H1 (cell line): ENCODE measurements at places on chromosomes 1 and 21.

GRCh38 chr1:110903853-110904500 is 31.0 kb downstream of the CD53 start:
- H3K4me3 ChIP-seq = no peak overlapping the region
- no peaks in the 10 kb centered on the region for H3K4me1 ChIP-seq
- H3K27me3 ChIP-seq = no peaks in the 10 kb centered on the region
- H3K36me3 ChIP-seq = no peaks in the 10 kb centered on the region

- no peak overlapping the region for H3K27ac ChIP-seq
- peak overlapping the region; percentile 2; the same call in 1 of the 2 replicates for H3K4me3 ChIP-seq
- H3K36me3 ChIP-seq = no peaks in the 10 kb centered on the region
- no peak for DNase-seq
- no peaks in the 10 kb centered on the region for H3K27me3 ChIP-seq
Measured at GRCh38 chr1:3352299-3352951, 102.0 kb upstream of the ARHGEF16 start.

DNA sequence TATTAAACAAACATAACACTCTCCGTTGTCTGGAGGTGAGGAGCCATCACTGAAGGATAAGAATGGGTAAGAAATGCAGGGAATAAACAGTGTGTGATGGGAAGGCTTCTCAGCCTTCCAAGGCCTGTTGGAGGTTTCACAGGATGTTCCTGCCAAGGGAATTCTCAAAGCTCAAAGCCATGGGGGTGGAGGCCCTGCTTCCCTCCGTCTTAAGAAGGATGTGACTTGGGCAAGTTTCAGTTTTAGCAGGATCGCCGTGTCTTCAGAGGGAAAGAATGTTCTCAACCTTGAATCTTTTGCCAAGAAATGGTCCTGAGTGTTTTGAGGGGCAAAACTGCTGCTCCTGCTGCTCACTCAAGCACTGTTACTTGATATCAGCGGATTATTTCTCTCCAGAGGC is 41.7 kb upstream of the IL20 start:
- peaks cover 7% of the 10 kb centered on the region for H3K4me1 ChIP-seq
- H3K27ac ChIP-seq = no peak overlapping the region
- no peaks in the 10 kb centered on the region for H3K36me3 ChIP-seq
- H3K27me3 ChIP-seq = no peaks in the 10 kb centered on the region

- DNase-seq = no peak
- H3K36me3 ChIP-seq = no peaks in the 10 kb centered on the region
- no peaks in the 10 kb centered on the region for H3K4me1 ChIP-seq
- H3K27me3 ChIP-seq = no peaks in the 10 kb centered on the region
- H3K27ac ChIP-seq = no peak overlapping the region
Measured at GRCh38 chr1:1899266-1899966, 8.5 kb upstream of the GNB1 start.

DNA sequence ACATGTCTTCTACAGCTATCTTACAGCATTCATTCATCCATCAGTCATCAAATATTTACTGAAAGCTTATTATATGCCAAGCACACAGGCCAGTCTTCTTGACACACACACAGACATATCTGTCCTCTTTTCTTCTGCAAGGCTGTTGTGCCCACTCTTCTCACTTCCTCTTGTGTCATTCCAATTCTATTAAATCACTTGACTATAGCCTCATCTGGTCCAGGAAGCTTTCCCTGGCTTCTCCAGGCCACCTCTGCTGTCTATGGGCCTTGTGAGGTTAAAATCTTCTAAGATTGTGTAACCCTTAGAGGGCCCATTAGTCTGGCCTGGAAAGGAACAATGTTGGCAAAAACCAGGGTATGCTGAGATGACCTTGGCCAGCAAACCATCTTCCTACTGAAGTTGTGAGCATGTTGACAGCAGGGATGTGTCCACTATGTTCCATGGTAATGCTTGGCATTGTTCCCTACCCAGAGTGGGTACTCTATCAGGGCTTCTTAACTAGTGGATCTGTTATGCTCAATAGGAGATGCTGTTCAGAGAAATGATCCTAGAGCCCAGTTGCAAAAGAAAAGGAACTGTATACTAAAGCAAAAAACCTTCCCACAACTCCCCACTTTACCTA is 5.3 kb downstream of the TRAF3IP3 start:
- no peak for DNase-seq
- H3K27ac ChIP-seq = no peak overlapping the region

DNA sequence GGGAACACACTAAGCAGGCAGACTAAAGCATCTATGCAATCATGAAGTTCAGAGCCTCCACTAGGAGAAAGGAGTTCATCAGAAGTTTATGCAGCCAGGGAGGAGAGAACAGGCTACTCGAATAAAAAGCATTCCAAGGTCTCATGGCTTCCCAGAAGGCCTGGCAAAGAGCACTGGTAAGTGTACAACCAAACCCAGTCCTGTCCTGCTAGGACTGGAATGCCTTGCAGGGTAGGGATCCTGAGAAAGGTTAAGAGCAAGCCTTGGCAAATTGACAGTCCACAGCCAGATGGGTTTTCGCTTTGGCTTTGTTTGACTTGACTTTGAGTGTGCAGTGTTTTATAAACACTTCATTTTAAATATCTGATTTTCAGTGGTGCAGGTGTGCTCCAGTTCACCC is 133.6 kb upstream of the ATP1B1 start:
- no peaks in the 10 kb centered on the region for H3K36me3 ChIP-seq
- peaks cover 3% of the 10 kb centered on the region; the same call in 1 of the 2 replicates for H3K4me1 ChIP-seq
- H3K4me3 ChIP-seq = no peak overlapping the region
- no peak for DNase-seq
- no peaks in the 10 kb centered on the region for H3K27me3 ChIP-seq

GRCh38 chr1:43651188-43651587 is 1.2 kb downstream of the KDM4A start:
- H3K4me1 ChIP-seq = peaks cover 6% of the 10 kb centered on the region
- no peak overlapping the region; the same call in 1 of the 2 replicates for H3K27ac ChIP-seq
- no peaks in the 10 kb centered on the region for H3K27me3 ChIP-seq
- peaks cover 10% of the 10 kb centered on the region for H3K36me3 ChIP-seq

GRCh38 chr1:10665930-10666850 is 130.3 kb downstream of the CASZ1 start:
- no peak overlapping the region for H3K27ac ChIP-seq
- no peak overlapping the region for H3K4me3 ChIP-seq
- DNase-seq = no peak
- H3K36me3 ChIP-seq = no peaks in the 10 kb centered on the region; the same call in 1 of the 2 replicates
- H3K27me3 ChIP-seq = no peaks in the 10 kb centered on the region

GRCh38 chr1:205978676-205979075 is 24.5 kb downstream of the RAB7B start:
- no peak for DNase-seq
- H3K27ac ChIP-seq = no peak overlapping the region
- H3K4me3 ChIP-seq = no peak overlapping the region
